ENCODE measurements at places on chromosomes 2 and 18.

GRCh38 chr18:59902131-59902992, 2.6 kb downstream of the PMAIP1 start:
- no peak for DNase-seq

DNA sequence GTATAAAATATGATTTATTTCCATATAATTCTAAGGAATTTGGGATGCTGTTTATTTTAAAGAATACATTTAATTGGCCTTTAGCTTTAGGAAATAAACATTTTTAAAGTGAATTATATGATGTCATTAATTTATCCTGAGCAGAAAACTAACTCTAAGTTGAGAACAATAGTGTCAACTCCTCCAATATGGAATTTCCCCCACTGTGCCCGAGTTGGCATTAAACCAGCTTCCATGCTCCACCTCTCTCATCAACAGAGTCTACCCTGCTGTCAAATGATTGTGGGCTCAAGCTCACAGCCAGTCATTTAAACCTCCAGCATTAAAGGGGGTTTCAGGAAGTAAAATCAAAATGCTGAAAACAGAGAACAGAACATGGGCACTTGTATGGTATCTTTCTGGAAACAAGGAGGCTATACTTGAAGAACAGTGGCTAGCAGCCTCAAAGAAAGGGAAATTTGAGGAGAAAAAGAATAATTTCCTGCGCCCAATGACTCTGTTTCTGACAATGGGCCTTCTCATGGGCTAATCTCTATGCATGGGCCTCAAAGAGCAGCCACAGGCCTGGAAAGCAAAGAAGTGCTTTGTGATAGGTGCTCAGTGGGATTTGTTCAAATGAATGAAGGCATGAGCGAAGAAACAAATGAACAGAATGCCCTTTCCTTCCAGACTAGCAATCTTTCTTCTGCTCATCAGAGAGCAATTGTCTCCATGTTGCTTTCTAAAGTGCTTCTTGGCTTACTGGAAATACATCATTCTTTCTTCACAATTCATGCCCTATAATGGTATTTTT, 252.8 kb downstream of the MTX2 start:
- DNase-seq: no peak

GRCh38 chr2:643334-643733, 33.9 kb downstream of the TMEM18 start:
- DNase-seq: no peak

DNA sequence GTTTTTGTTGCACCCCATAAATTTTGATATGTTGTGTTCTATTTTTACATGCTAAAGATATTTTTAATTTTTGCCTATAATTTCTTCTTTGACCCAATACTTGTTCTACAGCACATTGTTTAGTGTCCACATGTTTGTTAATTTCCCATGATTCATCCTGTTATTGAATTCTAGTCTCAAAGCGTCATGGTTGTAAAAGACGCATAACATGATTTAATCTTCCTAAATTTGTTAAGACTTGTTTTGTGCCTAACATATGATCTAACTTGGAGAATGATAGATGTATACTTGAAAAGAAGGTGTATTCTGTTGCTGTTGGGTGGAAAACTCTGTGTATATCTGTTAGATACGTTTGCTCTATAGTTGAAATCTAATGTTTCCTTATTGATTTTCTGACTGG, 27.1 kb upstream of the SULT1C3 start:
- no peak for DNase-seq

DNA sequence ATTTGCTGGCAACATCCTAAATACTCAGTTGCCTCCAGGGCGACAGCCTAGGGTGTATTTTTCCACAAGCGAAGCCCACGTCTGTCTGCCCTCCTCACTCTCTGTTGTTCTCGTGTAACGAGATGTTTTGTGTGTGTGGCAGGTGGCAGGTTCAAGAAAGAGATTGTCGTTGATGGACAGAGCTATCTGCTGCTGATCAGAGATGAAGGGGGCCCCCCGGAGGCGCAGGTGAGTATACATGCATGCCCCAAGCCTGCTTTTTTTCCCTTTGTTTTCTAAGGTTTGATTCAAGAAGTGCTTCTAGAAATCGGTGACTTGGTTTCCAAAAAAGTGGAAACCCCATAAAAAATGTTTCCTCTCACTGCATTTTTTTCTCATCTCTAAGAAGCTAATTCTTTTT, 247.0 kb downstream of the AGAP1 start:
- no peak for DNase-seq

GRCh38 chr2:109644571-109645275, 30.6 kb downstream of the SOWAHC start:
- DNase-seq: no peak

DNA sequence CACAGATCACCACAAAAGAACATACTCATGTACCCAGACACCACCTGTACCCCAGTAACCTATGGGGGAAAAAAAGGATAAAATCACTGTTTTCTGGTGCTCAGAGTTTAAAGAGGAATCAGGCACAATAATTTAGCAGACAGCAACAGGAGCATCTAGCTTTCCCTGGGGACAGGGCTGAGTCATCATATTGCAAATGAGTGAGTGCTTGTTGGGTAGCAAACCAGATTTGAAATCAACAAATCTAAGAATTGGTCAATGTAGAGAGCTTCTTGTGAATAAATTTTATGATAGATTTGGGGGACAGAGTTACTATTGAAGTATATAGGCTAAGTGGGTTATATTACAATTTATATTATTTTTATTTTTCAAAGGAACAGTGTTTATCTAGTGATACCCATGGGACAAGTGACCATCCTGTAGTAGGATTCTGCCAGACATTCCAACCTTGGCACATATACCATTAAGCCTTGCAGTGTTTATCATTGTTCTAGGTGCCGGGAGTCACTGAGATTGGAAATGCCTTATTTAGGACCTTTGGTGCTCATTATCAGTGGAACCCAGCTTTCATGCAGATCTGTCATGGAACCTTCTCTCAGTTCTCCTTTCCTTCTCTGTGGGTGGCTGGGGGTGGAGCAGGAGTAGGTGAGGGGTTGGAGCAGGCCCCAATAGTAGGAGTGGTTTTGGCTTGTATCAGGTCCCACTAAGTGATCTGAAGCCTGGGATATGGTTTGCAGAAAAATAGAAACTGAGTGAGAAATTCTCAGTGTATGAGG, 117.2 kb downstream of the CERS6 start:
- no peak for DNase-seq

- DNase-seq: no peak
These were observed 244.3 kb downstream of the RNF144A start for GRCh38 chr2:7161501-7161900.

DNA sequence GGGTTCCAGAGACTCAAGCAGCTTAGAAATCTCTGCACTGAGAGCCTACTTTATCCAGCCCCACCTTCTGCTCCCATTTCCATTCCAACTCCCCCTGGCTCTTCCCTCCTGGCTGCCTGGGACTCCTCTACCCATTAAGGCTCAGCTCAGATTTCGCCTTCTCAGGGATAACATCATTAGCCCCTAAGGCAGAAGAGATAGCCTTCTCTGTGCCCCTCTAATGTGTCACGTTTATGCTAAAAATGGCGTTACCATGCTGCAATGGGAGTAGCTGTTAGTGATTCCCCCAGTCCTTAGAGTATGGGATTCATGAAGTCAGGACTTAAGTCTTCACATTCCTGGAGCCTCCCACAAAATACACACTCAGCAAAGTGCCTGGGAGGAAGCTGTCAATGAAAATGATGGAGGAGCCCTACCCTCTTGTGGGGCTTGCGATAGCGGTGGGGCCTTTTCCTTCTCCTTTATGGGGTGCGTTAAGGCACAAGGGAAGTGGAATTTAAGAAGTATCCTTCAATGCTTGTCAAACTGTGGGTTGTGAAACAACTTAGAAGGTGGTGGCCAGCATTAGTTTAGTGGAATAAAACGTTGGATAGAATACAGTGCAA, 144.7 kb upstream of the COPS8 start:
- DNase-seq: no peak

- no peak for DNase-seq
These were observed 33.0 kb upstream of the ARL5A start for GRCh38 chr2:151861174-151861573.

GRCh38 chr18:9665314-9665713, 42.8 kb upstream of the RAB31 start:
- DNase-seq: no peak

DNA sequence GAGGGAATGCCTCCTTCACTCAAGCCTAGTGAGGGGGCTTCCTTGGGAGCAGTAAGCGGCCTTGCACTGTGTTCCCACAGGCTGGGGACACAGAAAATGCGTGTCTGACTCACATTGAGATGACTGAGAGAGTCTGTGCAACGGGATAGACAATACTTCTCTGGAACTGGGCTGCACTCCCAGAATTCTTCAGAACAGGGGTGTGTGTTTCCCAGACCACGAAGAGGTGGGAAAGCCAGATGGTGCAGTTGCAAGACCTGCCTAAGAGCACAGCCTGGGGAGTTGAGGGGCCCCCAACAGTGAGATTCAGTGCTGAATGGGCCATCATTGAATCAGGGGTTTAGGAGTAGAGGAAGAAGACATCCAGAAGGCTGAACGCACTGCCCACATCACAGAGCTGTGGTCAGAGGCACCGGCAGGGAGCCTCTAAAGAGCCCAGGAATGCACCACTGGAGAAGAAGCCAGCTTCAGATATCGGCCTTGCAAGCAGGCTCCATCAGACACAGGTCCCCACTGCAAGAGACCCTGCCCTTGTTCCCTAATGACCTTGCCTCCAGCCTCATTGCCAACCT, 36.6 kb upstream of the MRPL19 start:
- DNase-seq: no peak

DNA sequence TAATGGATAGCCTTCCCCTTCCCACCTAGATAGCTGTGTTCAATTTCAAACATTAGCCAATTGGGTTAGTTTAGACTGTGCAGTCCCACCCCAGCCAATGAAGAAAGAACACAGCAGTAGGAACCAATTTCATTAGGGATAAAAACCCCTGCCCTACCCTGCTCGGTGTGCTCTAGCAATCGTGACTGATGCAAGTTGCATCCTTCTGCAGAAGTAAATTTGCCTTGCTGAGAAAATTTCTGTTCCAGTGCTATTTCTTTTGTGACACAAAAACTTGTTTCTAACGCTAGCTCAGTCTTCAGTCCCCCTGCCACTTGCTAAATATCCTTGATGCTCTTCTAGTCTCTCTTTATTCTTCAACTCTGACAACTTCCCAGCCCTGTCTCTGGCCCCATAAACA, 15.2 kb upstream of the SAP130 start:
- DNase-seq: no peak

DNA sequence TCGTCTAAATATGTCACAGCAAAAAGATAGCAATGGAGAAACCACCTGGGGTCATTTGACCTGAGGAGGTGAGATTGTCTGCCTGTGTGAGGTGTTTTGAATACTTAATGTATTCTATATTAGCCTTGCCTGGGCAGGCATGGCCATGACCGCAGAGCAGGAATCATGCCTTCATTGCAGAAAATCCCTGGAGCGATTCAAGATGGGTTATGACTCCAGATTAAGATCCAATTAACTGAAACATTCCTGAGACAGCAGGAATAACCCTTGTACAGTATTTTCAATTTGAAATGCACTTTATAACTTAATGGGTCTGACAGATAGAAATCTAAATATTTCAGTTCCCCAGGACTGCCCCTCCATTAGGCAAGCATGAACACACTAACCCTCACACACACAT, 227.3 kb upstream of the RAB6C start:
- DNase-seq: no peak

- no peak for DNase-seq
These were observed 191.6 kb upstream of the ID2 start for GRCh38 chr2:8490166-8490721.

DNA sequence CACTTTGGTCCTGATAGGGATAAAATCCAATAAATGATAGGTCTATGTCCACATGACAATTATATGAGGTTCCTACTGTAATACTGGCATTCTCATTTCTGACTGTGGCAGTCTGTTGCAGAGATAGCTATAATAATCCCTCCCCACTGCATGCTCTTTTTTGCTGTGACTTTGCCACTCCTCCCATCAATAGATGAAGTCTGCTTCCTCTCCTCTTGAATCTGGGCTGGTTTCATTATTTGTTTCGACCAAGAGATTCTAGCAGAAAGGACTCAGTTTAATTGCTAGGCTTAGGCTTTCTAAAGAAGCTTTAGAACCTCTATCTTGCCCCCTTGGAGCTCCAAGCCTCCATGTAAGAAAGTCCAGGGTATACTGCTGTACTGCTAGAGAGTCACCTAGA, 23.3 kb upstream of the CREB1 start:
- no peak for DNase-seq

DNA sequence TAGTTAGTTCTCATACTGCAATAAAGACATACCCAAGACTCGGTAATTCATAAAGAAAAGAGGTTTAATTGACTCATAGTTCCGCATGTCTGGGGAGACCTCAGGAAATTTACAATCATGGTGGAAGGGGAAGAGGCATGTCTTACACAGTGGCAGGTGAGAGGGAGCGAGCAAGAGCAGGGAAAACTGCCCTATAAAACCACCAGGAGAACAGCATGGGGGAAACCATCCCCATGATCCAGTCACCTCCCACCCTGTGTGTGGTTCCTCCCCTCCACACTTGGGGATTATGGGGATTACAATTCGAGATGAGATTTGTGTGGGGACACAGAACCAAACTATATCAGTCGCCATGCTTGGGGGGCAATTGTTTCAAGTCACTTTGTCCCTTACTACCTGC, 1.1 kb upstream of the SSB start:
- no peak for DNase-seq

DNA sequence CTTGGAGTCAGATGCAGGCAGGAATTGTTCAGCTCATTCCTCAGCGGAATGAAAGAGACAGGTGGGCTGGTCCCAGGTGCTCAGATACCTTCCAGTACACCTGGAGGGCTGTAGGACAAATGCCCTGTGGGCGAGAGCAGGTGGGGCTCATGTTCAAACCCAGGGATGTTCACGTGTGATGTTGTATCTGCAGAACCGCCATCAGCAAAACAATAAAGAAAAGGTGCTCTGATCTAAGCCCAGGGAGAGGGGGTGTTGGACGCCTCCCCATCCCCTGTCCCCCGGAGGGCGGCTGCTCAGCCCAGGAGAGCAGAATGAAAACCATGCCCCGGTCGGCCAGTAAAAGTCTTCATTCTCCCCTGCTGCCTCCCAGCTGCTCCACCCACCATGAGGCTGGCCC, 197.4 kb downstream of the HAUS1 start:
- DNase-seq: no peak

DNA sequence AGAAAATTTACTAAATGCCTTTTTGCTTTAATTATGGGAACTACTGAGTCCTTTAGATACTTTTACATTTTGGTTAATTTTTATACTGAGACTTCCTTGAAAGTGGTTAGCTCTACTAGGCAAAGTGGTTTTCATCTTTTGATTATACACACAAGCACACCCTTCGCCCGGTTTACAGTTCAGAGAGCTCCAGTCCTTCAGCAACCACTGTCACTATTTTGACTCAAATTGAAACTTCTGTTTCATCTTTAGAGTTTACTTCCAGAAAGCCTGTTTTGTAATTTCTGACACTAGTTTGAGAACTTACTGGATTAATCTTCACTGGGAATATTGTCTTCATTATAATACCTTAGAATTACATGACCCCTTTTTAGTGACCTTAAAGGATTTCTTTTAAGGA, 140.3 kb upstream of the FOSL2 start:
- DNase-seq: no peak

DNA sequence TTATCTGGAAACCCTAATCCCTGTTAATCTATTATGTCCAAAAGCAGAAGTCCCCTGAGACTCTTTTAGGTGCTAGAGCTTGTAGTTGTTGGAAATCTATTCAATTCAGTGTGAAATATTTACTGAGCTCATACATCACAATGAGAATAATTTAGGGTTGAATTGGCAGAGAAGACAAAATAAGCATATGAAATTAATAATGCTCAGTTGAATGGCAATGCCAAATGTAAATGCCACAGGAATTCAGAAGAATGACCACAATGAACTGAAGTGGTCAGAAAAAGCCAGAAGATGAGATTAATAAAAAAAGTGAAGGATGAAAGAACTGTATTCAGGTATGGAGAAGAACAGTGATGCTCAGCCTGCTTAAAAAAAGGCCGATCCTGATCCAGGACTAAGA, 8.0 kb upstream of the STAT4 start:
- no peak for DNase-seq
